NCI-H187 treated with DMSO at 0.1 percent for 48 hours (cell line): ENCODE measurements at places on chromosomes 3 and 15.

DNA sequence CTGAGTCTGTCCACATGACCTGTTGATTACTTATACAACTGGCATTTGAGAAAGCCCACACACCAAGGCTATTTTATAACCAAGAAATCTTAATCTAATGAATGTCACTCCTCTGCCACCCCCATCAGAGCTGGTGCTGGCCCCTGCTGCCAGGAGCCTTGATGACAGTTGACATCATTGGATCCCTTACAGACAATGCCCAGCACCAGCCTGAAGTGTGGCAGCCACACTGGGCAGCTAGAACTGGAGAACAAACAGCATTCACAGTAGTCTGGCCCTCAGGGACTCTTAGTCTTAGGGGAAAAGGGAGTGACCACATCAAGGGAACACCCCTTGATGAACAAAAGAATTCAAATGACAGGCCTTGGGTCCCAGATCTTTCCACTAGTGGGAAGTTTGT lies 840.6 kb downstream of the EPHA3 start:
- DNase-seq = no peak

GRCh38 chr3:13494463-13495350 lies 14.6 kb downstream of the HDAC11 start:
- no peak for DNase-seq

- no peak for DNase-seq
These were observed 78.2 kb upstream of the VEPH1 start for GRCh38 chr3:157581371-157581770.

DNA sequence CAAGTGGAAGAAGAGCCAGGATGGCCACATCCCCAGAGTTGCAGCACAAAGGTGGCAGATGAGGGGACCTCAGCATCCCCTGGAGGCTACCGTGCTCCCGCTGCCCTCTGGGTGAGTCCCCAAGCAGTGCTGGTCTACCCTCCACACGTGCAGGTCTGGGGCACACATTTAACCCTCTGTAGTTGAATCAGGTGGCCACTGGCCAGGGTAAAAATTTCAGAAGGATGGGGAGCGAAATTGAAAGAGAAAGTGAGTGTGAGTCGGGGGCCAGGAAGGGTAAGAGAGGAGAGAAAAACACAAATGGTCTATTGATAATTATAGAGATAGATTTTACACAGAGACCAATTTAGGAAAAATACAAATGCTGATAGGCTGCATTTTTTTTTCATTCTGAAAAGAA lies 139.5 kb upstream of the EIF1B start:
- DNase-seq = no peak

DNA sequence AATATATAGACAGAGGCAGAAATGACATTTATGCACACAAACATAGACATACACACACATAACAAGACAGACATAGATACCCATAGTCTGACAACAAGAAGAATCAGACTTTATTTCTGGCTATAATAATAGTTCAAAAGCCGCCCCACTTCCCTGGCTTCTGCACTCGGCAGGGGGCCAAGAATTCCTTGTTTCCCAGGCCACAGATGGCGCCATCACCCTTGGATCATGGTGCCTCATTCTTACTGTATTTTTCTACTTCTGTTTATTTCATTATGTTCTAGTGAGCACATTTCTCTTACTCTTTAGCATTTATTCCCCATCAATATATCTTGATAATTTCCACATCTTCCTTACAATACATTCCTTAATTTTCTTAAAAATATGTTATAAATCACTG lies 387.5 kb downstream of the NLGN1 start:
- DNase-seq = no peak

DNA sequence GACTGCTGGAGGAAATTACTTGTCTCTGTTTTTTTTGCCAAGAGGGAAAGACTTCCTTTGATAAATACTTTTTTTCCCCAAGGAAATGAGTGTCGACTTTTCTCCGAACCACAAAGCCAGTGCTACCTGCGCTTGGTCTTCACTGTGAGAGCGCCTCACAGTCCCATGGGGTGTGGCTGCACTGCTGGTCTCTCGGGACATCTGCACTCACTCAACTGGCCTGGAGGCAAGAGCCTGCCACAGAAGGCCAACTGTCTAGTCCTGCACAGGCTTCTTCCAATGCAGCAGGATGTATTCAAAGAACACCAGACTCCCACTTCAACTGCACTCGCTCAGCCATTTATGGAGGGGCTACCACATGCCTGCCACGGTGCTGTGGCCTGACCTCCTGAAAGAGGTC lies 40.6 kb upstream of the CGNL1 start:
- no peak for DNase-seq

DNA sequence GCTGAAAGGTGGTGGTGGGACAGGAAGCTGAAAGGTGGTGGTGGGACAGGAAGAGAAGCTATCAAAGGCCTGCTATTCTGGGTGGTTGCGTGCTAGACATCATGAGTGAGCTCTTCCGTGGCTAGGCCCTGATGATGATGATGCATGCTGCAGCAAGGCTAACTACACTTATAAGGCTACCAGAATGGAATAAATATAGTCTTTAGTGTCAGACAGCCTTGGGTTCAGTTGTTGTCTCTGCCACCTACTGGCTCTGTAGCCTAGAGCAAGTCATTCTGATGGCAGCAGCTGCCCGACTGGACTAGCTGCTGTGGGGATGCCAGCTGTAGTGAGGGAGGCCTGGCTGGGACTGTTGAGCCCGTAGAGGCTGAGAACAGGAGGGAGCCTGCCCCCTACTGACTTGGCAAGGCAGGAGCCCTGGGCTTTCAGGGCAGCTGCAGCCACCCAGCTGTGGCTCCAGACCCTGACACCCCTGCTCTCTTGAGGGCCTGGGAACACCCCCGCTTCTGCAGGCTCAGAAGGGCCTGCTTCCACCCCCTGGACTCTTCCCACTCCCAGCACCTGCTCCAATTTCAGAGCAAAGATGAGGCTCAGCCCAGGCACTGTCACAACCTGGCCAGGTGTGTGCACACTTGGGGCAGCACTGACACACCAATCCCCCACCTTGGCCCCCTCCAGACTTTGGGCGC lies 21.4 kb upstream of the ZBED2 start:
- no peak for DNase-seq

- DNase-seq = no peak
These were observed at the start of gene SLC9A9 for GRCh38 chr3:143847787-143848631. Gene SLC9A9 (minus strand): TSS chr3:143848468. CDS start chr3:143848322, 146 bp downstream.

- DNase-seq = no peak
These were observed 62.9 kb downstream of the UMPS start for GRCh38 chr3:124793054-124793739.

GRCh38 chr15:57720867-57721266 lies 14.4 kb downstream of the POLR2M start:
- DNase-seq = no peak

DNA sequence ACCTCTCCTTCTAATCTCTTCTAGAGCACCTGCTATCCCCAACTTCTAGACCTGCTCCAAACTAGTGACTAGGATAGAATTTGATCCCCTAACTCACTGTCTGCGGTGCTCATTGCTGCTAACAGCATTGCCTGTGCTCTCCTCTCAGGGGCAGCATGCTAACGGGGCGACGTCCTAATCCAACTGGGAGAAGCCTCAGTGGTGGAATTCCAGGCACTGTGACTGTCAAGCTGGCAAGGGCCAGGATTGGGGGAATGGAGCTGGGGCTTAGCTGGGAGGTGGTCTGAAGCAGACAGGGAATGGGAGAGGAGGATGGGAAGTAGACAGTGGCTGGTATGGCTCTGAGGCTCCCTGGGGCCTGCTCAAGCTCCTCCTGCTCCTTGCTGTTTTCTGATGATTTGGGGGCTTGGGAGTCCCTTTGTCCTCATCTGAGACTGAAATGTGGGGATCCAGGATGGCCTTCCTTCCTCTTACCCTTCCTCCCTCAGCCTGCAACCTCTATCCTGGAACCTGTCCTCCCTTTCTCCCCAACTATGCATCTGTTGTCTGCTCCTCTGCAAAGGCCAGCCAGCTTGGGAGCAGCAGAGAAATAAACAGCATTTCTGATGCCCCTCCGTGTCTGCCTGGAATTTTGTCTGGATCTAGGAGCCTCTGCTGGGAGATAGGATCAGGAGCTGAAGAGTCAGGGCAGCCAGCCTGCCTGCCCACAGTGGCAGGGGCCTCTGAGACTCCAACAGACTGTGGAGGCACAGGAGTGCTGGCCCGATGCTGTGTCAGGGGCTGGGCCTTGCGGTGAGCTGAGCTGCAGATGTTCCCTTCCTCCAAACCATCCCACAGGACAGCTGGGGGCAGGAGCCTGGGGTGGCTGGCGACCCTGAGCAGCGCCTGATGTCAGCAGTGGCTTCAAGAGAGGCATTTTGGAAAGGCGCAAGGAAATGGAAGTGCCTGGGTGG lies 3.0 kb downstream of the ISLR start:
- DNase-seq = no peak

DNA sequence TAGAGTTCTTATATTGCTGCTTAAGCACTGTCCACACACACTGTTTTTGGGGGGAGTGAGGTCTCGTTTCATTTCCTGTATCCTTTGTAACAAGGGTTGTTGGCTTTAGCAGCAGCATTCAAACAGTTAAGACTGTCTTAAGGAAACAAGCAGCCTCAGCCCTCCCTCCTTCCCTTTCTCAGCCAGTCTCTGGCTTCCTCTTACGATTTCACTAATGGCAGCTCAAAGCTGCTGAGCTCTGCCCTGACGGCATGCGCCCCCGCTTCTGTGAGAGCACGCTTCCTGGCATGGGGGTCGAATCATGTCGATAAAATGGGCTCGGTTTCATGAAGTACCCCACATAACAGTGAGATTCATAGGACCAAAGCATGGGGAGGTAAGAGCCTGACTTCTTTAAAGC lies 105.0 kb downstream of the KLHL25 start:
- no peak for DNase-seq

DNA sequence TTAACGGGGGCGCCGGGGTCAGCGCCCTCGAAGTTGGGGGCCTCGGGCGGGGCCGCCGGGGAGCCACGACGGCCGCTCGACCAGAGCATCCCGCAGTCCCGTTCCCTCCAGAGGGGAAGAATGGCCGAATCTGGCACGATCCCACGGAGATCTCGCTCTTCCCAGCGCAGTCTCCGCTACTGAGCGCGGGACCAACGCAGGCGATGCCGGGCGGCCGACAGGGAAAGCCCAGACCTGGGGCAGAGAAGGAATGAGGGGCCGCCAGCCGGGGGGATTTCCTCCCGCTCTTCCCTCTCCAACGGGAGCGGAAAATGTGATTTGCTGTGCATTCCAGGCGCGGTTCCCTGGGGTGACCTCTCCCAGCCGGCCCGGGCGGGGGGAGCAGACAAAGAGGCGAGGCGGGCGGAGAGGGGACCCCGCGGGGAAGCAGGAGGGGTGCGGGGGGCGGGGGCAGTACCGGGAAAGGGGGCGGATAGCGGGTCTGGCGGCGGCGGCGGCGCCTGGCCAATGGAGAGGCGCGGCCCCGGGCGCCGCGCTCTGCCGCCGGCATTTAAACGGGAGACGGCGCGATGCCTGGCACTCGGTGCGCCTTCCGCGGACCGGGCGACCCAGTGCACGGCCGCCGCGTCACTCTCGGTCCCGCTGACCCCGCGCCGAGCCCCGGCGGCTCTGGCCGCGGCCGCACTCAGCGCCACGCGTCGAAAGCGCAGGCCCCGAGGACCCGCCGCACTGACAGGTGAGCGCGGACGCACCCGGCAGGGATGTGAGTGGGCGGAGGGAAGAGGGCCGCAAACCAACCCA lies at the start of gene GREM1:
TSS of gene GREM1 (plus strand) at position 579 of the 801 bp plus-strand sequence. CDS start 12,687 bp downstream, outside the sequence.
- DNase-seq = no peak

DNA sequence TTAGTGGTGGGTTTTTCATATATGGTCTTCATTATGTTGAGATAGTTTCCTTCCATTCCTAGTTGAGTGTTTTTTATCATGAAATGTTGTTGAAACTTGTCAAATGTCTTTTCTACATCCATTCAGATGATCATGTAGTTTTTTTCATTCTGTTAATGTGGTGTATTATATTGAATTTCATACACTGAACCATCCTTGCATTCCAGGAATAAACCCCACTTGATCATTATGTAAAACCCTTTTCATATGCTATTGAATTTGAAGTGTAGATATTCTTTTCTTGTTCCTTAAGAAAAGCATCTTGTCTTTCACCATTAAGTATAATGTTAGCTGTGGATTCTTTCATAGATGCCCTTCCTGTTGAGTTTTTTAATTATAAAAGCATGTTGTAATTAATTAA lies 42.9 kb downstream of the PIAS1 start:
- no peak for DNase-seq

DNA sequence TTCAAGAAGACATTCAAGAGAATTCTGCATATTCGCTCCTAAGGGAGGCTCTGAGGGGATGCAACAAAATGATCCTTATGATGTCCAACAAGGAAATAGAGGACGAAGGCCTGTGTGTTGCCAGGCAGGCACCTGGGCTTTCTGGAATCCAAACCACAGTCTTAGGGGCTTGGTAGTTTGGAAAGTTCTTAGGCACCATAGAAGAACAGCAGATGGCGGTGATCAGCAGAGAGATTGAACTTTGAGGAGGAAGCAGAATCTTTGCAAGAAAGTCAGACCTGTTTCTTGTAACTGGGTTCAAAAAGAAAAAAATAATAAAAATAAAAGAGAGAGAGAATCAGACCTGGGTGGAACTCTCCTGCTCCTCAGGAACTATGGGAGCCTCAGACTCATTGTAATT lies 11.7 kb upstream of the ATG7 start:
- no peak for DNase-seq

GRCh38 chr3:6861625-6862000 lies 698 bp downstream of the GRM7 start:
- DNase-seq = no peak

DNA sequence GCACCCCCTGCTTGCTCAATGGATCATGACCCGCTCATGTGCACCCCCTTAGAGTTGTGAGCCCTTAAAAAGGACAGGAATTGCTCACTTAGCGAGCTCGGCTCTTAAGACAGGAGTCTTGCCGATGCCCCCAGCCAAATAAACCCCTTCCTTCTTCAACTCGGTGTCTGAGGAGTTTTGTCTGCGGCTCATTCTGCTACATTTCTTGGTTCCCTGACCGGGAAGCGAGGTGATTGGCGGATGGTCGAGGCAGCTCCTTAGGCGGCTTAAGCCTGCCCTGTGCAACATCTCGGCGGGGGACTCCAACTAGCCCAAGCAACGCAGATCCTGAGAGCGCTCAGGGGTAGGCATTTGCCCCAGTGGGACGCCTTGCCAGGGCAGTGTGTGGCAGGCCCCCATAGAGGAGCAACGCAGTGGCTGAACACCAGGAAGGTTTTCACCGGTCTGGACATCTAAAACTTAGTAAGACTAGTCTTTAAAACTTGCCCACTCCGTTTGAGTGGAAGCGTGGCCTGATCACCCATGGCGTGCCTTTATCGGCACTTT lies 9.5 kb downstream of the SLCO2A1 start:
- DNase-seq = no peak

DNA sequence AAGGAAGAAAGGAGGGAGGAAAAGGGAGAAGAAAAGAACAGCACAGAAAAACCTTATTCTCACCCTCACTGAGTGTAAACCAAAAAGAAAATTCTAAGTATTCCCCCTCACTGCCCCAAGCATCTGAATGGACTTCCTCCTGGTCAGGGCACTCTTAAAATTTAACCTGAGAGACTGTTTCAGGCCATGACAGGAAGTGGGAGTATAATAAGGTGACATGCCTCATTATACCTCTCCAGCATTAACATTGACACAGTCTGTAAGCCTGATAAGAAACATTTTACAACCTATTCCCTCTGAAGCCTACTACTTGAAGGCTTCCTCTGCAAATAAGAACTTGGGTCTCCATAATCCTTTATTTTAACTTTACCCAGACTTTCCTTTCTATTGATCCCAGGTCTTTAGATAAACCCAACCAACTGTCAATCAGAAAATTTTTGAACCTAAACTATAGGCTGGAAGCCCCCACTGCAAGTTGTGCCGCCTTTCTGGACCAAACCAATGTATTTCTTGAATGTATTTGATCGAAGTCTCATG lies 41.7 kb downstream of the SLCO2A1 start:
- no peak for DNase-seq

GRCh38 chr15:62067448-62068044 lies 769 bp downstream of the C2CD4A start:
- no peak for DNase-seq
